ENCODE measurements at places on chromosomes 6 and 20. TPM values are rescaled to one million over a fixed set of nuclear protein-coding genes. Genes with fewer than 3 reads are reported as not detected.

DNA sequence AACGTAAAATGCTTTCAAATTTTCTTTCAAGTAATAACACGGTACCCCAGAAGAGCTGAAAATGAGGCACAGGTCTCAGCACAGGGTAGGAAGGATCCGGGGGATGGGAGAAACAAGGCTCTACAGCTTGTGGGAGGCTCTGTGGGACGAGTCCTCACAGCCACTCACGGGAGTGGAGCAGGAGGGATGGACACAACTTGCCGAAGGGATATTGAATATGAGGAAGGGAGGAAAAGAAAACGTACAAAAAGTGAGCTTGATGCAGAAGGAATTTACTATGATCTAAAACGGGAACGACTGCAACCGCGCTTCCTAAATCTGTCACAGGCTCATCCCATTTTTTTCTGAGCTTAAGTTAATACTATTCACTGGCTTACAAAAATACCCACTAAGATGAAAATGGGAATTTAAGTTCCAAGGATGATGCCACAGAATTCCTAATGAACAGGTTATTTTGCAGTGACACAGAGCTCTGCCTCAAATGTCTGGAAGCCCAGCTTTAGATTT, 72.9 kb downstream of the FYN start:
- H3K36me3 ChIP-seq: no peaks in the 10 kb centered on the region
- DNase-seq: no peak
- no peaks in the 10 kb centered on the region for H3K27me3 ChIP-seq
- no peaks in the 10 kb centered on the region for H3K4me1 ChIP-seq
- H3K27ac ChIP-seq: no peak overlapping the region

DNA sequence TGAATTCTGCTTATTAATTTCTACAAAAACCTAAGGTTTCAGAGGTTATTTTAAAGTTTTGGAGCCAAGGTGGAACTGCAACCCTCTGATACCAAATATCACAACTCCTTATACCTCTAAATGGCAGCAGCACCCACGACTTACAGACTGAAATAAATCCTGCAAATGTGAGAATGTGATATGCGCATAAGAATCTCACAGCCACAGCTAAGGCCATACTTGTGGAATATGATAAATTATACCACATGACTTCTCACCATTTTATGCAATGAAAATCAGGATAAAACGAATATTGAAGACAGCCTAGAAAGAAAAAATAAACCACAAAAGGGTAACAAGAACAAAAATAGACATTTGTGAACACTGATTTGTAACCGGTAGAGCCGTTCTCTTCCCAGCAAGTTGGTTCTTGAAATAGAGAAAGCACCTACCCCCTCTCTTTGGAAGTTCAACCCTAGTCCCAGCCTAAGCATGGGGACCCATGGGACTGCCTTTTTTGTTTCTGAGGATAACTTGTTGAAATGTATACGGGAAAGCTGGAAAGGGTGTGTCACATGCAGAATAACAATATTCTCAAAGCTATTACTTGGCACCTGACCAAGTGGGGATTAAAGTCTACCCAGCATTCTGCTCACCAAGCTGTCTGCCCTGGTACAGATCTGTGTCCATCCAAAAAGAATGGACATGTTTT, 47.1 kb upstream of the MCM9 start:
- H3K36me3 ChIP-seq: no peaks in the 10 kb centered on the region
- H3K27ac ChIP-seq: no peak overlapping the region
- no peak overlapping the region for H3K4me3 ChIP-seq
- no peak for DNase-seq

The RING1 gene
- 38.1 TPM for total RNA-seq

The LTB gene
- total RNA-seq: 1.4 TPM

The BPIFB1 gene
- total RNA-seq: not detected

The CARMIL1 gene
- total RNA-seq: 32.2 TPM
